CD8-positive, alpha-beta memory T cell (primary cell): ENCODE measurements at places on chromosomes 1 and 21. TPM values are rescaled to one million over a fixed set of nuclear protein-coding genes. Genes with fewer than 3 reads are reported as not detected.

DNA sequence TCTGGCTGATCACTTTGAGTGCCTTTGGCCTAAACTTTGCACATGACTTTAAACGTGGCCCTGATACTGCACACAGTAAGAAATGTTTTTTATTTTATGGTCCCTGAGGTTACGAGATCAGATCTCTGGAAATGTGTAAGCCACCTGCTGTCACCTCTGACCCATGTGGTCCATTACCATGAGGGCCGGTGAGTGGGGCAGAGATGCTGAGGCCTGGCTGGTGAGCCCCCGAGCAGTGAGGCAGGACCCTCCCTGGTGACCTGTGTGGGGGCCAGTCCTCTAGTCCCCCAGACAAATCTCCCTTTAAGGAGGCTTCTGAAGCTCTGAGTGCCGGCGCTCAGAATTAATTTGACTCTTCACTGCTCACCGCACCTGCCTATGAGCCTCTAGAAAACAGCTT is 12.4 kb downstream of the TFF3 start:
- no peak overlapping the region for H3K4me3 ChIP-seq
- no peak for DNase-seq
- H3K27me3 ChIP-seq = no peaks in the 10 kb centered on the region
- no peaks in the 10 kb centered on the region for H3K36me3 ChIP-seq
- H3K4me1 ChIP-seq = peaks cover 9% of the 10 kb centered on the region
- no peak overlapping the region for H3K27ac ChIP-seq

- no peak overlapping the region for H3K27ac ChIP-seq
- no peak for DNase-seq
- no peaks in the 10 kb centered on the region for H3K36me3 ChIP-seq
- no peaks in the 10 kb centered on the region for H3K4me1 ChIP-seq
- no peaks in the 10 kb centered on the region for H3K27me3 ChIP-seq
These were observed 26.0 kb downstream of the EPHB2 start for GRCh38 chr1:22736501-22737080.

- no peaks in the 10 kb centered on the region for H3K4me1 ChIP-seq
- no peaks in the 10 kb centered on the region for H3K27me3 ChIP-seq
- H3K36me3 ChIP-seq = no peaks in the 10 kb centered on the region
- no peak overlapping the region for H3K27ac ChIP-seq
These were observed 15.5 kb downstream of the NTPCR start for GRCh38 chr1:232965912-232966217.

- DNase-seq = no peak
- H3K36me3 ChIP-seq = no peaks in the 10 kb centered on the region
- H3K4me3 ChIP-seq = no peak overlapping the region
- no peak overlapping the region for H3K27ac ChIP-seq
- H3K4me1 ChIP-seq = no peaks in the 10 kb centered on the region
These were observed 4.5 kb downstream of the TBX15 start for GRCh38 chr1:118983558-118984041.

The SLC25A24 gene
- 24.7 TPM for total RNA-seq

- no peak overlapping the region for H3K27ac ChIP-seq
- peaks cover 4% of the 10 kb centered on the region for H3K36me3 ChIP-seq
- no peaks in the 10 kb centered on the region for H3K4me1 ChIP-seq
- no peak for DNase-seq
These were observed 9.8 kb downstream of the OVGP1 start for GRCh38 chr1:111417755-111418154.

- no peak overlapping the region for H3K4me3 ChIP-seq
- no peak for DNase-seq
- H3K36me3 ChIP-seq = no peaks in the 10 kb centered on the region
- H3K4me1 ChIP-seq = no peaks in the 10 kb centered on the region
These were observed 6.2 kb downstream of the SLC26A9 start for GRCh38 chr1:205936846-205937586.

GRCh38 chr1:21537511-21537931 is 28.3 kb downstream of the ALPL start:
- H3K27me3 ChIP-seq = peaks cover 4% of the 10 kb centered on the region
- H3K4me3 ChIP-seq = no peak overlapping the region
- H3K36me3 ChIP-seq = no peaks in the 10 kb centered on the region
- no peak for DNase-seq
- no peaks in the 10 kb centered on the region for H3K4me1 ChIP-seq

The RAP1GAP gene
- total RNA-seq = 0.44 TPM

The SEMA4A gene
- 23.0 TPM for total RNA-seq

The SHE gene
- total RNA-seq = not detected

DNA sequence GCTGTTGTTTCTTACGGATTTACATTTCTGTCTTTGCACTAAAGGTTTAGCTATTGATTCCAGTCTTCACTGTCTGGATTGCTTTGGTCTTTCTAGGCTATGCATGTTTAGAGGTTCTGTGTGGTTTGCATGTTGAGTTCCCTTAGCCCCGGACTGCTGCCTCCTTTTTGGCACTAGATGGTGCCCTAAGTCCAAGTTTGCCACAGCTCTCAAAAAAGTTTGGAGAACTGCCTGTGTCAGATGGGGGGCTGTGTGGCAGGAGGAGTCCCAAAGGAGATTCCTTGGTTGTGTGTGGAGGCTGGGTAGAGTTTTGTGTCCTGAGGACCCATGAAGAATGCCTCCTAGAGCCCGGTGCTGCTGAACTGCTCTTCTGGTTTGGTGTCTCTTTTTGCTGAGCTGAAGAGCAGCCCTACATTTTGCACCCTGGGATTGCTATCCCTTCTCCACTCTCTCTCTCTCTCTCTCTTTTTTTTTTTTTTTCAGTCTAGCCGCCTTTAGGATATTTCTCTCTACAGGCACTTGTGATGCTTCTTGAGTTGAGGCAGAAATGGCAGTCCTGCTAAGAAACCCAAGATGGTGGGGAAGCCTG is 74.4 kb downstream of the PTGS2 start:
- H3K27me3 ChIP-seq = no peaks in the 10 kb centered on the region
- no peaks in the 10 kb centered on the region for H3K36me3 ChIP-seq
- no peak overlapping the region for H3K4me3 ChIP-seq
- no peaks in the 10 kb centered on the region for H3K4me1 ChIP-seq
- DNase-seq = no peak

The FCMR gene
- 75.1 TPM for total RNA-seq

GRCh38 chr1:2476061-2476999 is at the start of gene PLCH2:
PLCH2 (plus strand) TSS chr1:2476289; CDS start chr1:2476589, 300 bp downstream.
- no peak within 1 kb of the TSS for H3K4me3 ChIP-seq
- no peaks in the 10 kb centered on the region for H3K27me3 ChIP-seq
- H3K36me3 ChIP-seq = no peaks in the 10 kb centered on the region

DNA sequence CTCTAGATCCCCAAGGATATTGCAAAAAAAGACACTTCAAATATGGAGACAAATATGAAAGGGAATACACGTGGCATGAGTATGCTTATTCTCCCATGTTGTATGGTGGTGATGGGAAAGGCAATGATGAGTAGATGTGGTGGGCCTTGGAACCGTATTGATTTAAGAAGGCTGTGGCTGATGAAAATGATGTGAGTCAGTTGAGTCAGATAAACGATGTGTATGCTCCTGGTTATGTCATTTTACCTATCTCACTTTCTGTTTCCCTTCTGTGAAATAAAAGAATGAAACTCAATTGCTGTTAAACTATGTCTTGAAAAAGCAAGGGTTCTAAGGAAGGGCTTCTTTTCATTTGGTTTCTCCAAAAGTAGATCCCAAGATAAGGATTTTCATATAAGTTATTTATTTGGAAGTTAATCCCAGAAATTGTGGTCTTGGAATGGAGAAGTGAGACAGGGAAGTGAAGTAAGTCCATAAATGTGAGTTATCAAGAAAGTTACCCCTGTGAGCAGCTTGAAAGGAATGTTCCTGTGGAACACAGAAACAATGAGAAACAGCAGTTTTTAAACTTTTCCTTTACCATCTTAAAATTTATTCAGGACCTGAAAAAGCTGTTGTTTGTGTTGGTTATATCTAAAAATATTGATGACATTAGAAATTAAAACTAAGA is 292.0 kb downstream of the DUSP10 start:
- H3K4me1 ChIP-seq = no peaks in the 10 kb centered on the region
- DNase-seq = no peak
- H3K4me3 ChIP-seq = no peak overlapping the region
- H3K27me3 ChIP-seq = no peaks in the 10 kb centered on the region

GRCh38 chr1:92404661-92405060 is 82.1 kb downstream of the GFI1 start:
- H3K27me3 ChIP-seq = no peaks in the 10 kb centered on the region
- H3K36me3 ChIP-seq = no peaks in the 10 kb centered on the region
- H3K4me1 ChIP-seq = peaks cover 4% of the 10 kb centered on the region
- no peak overlapping the region for H3K4me3 ChIP-seq
- no peak overlapping the region for H3K27ac ChIP-seq
- no peak for DNase-seq

The VWA1 gene
- total RNA-seq = 0.31 TPM

The KRTAP20-4 gene
- not detected for total RNA-seq

GRCh38 chr21:45558044-45558721 is 15.9 kb upstream of the SLC19A1 start:
- H3K27me3 ChIP-seq = no peaks in the 10 kb centered on the region
- H3K4me1 ChIP-seq = peaks cover 5% of the 10 kb centered on the region
- no peak overlapping the region for H3K27ac ChIP-seq
- H3K4me3 ChIP-seq = no peak overlapping the region
- DNase-seq = no peak

The LCA5L gene
- total RNA-seq = 0.13 TPM

DNA sequence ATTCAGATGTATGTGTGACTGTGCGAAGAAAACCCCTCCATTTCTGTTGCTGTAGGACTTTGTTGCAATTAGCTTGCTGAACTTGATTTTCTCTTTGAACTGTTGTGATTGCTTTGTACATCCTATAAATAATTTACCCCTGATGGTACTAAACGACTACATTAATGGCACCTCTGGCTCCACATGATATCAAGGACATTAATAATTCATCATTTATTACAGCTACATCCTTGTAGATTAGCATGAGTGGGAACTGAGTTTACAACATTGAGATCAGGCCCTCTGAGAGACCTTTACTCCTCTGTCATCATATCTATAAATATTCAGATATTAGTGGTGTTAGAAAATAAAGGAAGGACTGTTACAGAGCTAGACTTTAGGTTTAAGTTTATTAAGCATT is 13.5 kb downstream of the LRIG2 start:
- no peak for DNase-seq
- H3K4me3 ChIP-seq = no peak overlapping the region
- no peaks in the 10 kb centered on the region for H3K4me1 ChIP-seq
- no peak overlapping the region for H3K27ac ChIP-seq

GRCh38 chr1:177355575-177355974 is 184.8 kb downstream of the BRINP2 start:
- H3K4me1 ChIP-seq = no peaks in the 10 kb centered on the region
- no peak for DNase-seq
- H3K36me3 ChIP-seq = no peaks in the 10 kb centered on the region
- no peak overlapping the region for H3K4me3 ChIP-seq
- H3K27me3 ChIP-seq = no peaks in the 10 kb centered on the region
- H3K27ac ChIP-seq = no peak overlapping the region

DNA sequence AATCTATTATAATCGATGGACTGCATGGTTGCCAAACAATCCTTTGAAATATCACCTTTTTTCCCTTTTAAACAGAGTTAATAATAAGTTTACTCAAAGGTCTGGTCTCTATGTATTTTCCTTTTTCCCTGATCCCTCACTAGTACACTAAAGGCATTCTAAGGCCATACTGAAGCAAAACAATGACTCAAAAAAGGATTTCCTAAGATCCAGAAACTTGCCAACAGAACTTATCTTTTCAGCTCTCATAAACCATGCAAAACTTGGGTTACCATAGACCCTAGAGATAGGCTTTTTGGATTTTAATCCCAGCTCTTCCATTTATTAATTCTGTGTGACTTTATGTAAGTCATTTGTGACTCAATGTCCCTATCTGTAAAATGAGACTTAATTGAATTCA is 77.1 kb downstream of the IFI44 start:
- H3K4me3 ChIP-seq = no peak overlapping the region
- no peak for DNase-seq
- no peak overlapping the region for H3K27ac ChIP-seq
- H3K27me3 ChIP-seq = no peaks in the 10 kb centered on the region

The HHAT gene
- 2.1 TPM for total RNA-seq

- H3K27me3 ChIP-seq = no peaks in the 10 kb centered on the region
- no peak for DNase-seq
- H3K4me1 ChIP-seq = peaks cover 18% of the 10 kb centered on the region
These were observed 89.4 kb upstream of the VAV3 start for GRCh38 chr1:108054396-108054795.

The CFHR2 gene
- total RNA-seq = not detected

The STYXL2 gene
- total RNA-seq = not detected

GRCh38 chr1:41222496-41222895 is 19.6 kb downstream of the SCMH1 start:
- no peak overlapping the region for H3K4me3 ChIP-seq
- no peak for DNase-seq
- H3K36me3 ChIP-seq = no peaks in the 10 kb centered on the region

DNA sequence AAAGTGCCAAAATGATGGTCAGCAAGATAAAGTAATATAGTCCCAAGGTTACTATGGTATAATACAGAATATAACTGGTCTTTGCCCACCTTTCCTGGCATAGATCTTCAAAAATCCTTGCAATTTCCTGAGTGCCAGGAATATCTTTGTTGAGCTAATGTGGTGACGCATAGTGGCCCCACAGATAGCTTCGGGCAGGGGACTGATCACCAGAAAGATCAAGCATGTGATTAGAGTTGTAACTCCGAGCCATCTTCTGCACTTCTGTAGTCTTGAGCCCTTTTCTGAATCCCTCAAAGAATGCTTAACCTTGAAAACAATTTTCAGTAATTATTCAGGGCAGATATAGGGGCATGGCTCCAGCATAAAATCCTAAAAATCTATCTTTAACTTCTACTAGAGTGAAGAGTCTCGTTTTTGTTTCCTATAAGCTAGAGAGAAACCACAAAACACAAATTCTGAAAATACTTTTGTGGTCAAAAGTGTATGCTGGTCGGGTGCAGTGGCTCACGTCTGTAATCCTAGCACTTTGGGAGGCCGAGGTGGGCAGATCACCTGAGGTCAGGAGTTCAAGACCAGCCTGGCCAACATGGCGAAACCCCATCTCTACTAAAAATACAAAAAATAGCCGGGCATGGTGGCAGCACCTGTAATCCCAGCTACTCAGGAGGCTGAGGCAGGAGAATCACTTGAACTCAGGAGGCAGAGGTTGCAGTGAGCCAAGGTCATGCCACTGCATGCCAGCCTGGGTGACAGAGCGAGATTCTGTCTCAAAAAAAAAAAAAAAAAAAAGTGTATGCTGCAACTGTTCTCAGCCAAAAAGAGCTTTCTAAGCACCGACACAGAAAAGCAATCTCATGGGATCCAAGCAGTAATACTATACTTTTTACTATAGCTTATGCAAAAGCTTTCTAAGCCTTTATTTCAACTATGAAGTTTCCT is 62.8 kb downstream of the NVL start:
- peaks cover 9% of the 10 kb centered on the region for H3K36me3 ChIP-seq
- no peaks in the 10 kb centered on the region for H3K27me3 ChIP-seq
- peaks cover 10% of the 10 kb centered on the region for H3K4me1 ChIP-seq
- no peak overlapping the region for H3K27ac ChIP-seq
- no peak overlapping the region for H3K4me3 ChIP-seq

- no peaks in the 10 kb centered on the region for H3K4me1 ChIP-seq
- no peaks in the 10 kb centered on the region for H3K27me3 ChIP-seq
- no peak overlapping the region for H3K4me3 ChIP-seq
These were observed 70.3 kb upstream of the F3 start for GRCh38 chr1:94611681-94612475.
